Spinal cord (tissue), 10 donors: ENCODE measurements at places on chromosomes 2 and 18. TPM values are rescaled to one million over a fixed set of nuclear protein-coding genes. Genes with fewer than 3 reads are reported as not detected.

- no peak for DNase-seq
Measured at GRCh38 chr2:116435648-116436047, 1378.8 kb upstream of the DDX18 start.

DNA sequence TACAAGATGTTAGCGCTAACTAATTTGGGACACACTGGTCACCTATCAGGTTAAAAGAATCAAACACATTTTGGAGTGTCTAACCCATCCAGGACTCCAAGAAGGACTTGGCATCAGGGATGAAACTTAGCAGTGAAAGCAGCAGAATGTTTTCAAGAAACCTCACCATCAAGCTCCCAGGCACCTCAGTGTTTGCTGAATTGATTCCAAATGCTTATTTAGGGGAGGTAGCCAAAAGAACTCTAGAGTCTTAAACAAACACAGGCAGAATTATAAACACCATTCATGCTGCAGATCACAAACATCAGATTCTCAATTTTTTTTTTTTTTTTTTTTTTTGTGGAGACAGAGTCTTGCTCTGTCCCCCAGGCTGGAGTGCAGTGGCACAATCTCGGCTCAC, 122.8 kb upstream of the UXS1 start:
- DNase-seq: no peak

The FBXO48 gene
- 0.72 TPM for total RNA-seq

The CFAP221 gene
- total RNA-seq: 12.8 TPM

The MAPK4 gene
- 21.6 TPM for total RNA-seq

GRCh38 chr18:62164855-62165487, 21.9 kb downstream of the PIGN start:
- DNase-seq: no peak

The ST8SIA5 gene
- 3.3 TPM for total RNA-seq

The PDE1A gene
- 73.8 TPM for total RNA-seq

GRCh38 chr2:30629866-30630265, 177.4 kb downstream of the CAPN13 start:
- DNase-seq: no peak

- peak; percentile 61 for DNase-seq
Measured at GRCh38 chr2:3285901-3286645, 91.5 kb downstream of the EIPR1 start.

- no peak for DNase-seq
Measured at GRCh38 chr2:41375901-41376300, 671.9 kb upstream of the PKDCC start.

GRCh38 chr2:143802242-143802641, 673.0 kb downstream of the ARHGAP15 start:
- no peak for DNase-seq

DNA sequence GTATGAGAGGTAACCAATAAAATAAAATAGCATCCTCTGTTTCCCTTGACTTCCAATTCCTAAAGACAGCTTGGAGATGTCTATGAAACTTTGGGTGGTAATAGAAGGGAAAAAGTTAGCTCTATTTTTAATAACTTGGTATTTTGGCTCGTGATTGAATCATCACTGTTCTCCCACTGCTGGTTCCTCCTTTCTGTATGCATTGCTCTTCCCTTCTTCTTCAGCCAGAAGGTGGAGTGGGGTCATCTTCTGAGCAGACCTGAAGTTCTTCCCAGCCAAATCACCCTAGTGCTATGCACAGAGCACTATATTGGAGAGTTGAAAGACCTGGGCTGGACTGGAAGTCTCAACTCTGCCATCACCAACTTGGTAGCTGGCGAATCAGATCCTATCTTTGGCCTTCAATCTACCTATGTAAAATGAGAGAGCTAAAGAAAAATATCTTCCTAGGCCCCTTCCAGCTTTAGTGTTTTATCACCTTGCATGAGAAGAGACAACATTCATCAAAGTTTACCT, 54.1 kb downstream of the CPO start:
- no peak for DNase-seq

The CABYR gene
- 18.2 TPM for total RNA-seq

The TSGA10 gene
- 12.4 TPM for total RNA-seq

DNA sequence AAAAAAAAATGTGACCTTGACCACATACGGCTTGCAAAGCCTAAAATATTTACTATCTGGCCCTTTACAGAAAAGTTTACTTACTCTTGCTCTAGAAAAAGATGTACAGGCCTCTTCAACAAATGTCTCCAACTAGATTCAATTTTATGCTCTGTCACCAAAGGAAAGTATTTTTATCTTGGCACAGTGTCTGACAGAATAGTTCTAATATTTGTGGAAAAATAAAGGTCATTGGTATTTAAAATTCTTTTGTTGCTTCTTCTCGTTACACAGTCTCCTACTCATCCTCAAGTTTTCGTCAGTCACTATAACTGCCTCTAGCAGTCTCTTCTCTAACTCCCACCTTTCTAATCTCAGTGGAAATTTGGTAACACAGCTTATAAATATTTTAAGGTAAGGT, 1.4 kb downstream of the RBKS start:
- no peak for DNase-seq

DNA sequence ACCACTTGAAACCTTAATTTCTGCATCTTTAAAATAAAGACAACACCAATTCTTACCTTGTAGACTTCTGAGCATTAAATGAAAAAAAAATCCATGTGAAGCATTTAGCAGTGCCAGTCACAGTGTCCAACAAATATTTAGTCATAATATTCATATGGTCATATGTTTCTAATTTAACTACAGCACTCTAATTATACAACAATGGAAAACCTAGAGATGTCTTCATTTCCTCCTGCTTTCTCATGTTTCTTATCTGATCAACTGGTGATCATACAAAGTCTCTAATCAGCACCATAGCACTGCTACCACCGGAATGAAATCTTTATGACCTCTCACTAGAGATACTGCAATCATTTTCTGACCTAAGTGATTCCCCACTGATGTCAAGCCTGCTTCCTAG, 10.2 kb upstream of the SCN3A start:
- DNase-seq: no peak

The FEV gene
- total RNA-seq: not detected

The DAW1 gene
- total RNA-seq: 5.0 TPM

- DNase-seq: no peak
Measured at GRCh38 chr2:233234996-233235395, 16.5 kb upstream of the ATG16L1 start.

The IL36A gene
- not detected for total RNA-seq

DNA sequence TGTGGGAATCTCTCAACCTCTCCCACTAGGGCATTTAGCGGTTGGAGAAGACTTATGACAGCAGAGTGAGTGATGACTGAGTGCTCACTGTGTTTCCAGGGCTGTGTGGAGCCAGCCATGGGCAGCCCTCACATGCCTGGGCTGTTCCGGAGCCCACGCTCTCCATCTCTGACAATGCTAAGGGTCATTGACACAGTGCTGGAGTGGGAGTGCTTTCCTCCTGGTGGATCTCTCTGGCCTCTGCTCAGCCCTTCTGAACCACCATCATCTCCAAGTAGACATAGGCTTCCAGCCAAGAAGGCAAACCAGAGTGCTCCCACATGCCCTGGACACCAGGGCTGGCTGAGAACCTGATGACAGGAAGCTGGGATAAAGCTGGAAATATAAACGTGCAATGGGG, 33.1 kb upstream of the TWIST2 start:
- no peak for DNase-seq

GRCh38 chr2:113892004-113892710, 2.3 kb downstream of the ACTR3 start:
- DNase-seq: no peak

GRCh38 chr2:30147715-30148610, 1.2 kb downstream of the YPEL5 start:
- peak; percentile 47 for DNase-seq

GRCh38 chr18:52844323-52844722, 504.3 kb downstream of the DCC start:
- no peak for DNase-seq

The CDH19 gene
- 28.5 TPM for total RNA-seq

The CHRND gene
- 0.17 TPM for total RNA-seq

DNA sequence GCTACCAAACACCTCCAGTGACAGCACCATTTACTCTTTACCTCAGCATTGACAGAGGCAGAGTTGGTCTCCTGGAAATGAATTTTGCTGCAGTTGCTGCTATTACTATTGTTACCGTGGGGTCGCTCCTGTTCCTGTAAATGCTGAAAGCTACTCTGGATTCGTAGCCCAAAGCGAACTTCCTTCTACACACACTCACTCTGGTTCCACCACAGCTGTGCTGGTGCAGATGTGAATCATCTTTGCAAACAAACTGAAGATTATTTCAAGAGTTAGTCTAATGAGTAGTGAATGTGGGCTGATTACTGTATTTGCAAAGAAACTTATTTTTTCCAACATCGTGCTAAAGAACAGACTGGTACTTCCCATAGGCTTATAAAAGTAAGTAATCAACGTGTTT, 304.0 kb downstream of the LPIN1 start:
- DNase-seq: no peak

- DNase-seq: no peak
Measured at GRCh38 chr2:139033300-139033699, 253.1 kb upstream of the NXPH2 start.

DNA sequence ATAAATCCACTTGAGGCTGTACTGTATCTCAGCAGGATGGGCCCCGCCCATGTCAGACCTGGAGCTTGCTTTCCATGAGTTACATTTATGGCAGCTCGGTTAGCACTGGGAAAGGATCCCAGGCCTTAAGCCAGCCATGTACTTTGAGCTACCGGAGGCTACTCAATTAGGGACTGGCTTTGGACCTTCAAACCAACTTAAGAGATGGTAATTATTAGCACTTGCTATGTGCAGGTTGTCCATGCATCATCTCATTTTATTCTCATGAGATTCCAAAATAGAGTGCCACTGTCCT, 64.4 kb downstream of the ACTR2 start:
- DNase-seq: no peak

DNA sequence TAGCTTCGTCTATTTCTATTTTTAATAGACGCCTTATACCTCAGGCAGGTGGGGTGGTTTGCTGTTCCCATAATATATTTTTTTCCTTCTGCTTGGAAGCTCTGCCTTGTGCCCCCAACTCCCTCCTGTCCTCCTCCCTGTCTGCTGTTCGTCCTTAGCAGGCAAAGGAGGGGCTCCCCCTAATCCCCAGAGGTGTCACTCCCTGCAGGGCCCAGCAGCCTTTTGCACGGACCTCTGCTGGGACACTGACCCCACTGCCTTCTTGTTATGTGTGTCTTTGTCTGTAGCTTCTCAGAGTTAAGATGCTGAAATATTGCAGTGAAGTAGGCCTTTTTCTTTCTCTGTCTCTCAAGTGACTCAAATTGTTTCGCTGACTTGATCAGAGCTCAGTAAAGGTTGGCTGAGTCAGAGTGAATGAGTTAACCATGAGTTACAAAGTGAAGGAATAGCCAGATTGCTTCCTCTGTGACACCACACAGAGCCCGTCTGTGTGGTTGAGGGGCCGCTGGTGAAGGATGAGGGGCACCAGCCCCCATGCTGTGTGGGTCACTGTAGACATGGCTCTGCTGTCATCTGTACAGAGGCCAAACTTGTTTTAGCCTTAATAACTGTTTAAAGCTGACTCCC, 47.7 kb downstream of the PRKCE start:
- no peak for DNase-seq

GRCh38 chr18:34660572-34660971, 49.5 kb upstream of the DTNA start:
- DNase-seq: no peak

DNA sequence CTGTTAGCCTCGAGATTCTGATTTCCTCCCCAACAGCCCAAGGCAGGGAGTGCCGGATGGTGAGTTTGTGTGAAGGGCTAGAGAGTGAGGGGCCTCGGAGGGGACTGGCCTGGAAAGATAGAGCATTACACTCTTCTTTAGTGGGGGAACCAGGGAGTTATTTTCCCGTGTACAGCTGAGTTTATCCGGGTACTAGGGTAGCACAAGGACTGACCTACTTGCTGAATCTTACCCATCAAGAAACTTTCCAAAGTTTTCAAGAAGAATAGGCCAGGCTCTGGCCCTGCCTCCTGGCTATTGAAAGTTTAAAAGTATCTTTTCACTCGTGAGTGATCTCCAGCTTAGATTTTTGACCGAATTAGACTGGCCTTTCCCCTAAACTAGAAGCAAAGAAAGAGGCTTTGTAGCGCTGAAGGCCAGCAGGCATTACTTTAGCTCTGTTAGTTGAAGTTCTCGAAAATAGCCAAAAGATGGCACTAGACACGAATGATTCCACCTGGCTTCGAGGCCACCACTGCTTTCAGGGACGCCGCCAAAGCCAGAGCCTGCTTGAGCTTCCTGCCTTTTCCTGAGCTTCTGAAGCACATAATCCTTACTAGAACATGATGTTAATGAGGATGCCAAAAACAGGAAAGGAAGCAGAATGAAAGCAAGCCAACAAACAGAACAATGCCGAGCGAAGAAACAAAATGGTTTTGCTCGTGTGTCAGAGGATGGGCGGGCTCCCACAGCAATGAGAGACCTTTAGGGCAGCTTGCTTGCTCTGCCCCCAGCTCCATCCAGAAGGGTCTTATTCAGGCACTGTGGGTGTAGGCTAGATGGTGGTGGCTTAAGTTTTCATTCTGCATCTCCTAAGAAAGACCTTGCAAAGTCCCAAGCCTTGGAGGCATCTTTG, 55.8 kb downstream of the TSN start:
- peak; percentile 97 for DNase-seq

GRCh38 chr2:42783511-42783910, 8.9 kb downstream of the HAAO start:
- no peak for DNase-seq

The PRKAG3 gene
- 0.06 TPM for total RNA-seq

- DNase-seq: no peak
Measured at GRCh38 chr18:37937287-37937686, 371.7 kb upstream of the CELF4 start.

- no peak for DNase-seq
Measured at GRCh38 chr18:7548721-7549120, 18.4 kb upstream of the PTPRM start.

DNA sequence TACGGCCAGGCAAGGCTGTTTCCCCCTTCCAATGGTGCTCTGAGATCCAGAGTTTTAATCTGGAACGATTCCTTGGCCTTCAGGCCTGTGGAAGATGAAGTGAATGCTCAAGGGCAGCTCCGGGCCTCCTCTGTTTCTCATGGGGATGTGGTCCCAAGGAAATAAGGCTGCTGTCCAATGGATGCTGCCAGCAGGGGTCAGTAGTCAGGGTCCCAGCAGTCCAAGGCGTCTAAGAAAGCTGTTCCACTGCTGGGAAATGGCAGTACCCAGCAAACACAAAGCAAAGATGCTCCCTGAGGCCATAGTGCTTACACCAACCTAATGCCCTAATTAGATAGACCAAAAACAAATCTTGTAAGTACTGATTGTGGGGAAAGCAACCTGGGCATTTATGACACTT, 12.5 kb downstream of the NMS start:
- DNase-seq: no peak

GRCh38 chr2:232434563-232435374, 21.2 kb upstream of the ALPI start:
- DNase-seq: no peak

The KCNF1 gene
- 6.5 TPM for total RNA-seq

The EFR3B gene
- 40.9 TPM for total RNA-seq

DNA sequence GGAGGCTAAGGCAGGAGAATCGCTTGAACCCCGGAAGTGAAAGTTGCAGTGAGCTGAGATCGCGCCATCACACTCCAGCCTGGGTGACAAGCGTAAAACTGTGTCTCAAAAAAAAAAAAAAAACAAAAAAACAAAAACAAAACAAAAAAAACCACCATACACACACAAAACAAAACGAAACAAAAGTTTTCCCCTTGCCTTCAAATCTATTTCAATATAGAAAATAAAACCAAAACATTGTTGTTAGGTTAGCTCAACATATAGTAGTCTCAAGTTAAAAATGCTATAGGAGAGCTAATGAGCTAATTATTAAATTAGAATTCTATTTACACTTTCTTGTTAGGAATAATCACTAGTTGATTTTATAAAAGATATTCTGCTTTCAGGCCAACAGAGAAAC, 43.3 kb downstream of the FBXO11 start:
- no peak for DNase-seq
